ENCODE measurements at places on chromosomes 6 and 20.

DNA sequence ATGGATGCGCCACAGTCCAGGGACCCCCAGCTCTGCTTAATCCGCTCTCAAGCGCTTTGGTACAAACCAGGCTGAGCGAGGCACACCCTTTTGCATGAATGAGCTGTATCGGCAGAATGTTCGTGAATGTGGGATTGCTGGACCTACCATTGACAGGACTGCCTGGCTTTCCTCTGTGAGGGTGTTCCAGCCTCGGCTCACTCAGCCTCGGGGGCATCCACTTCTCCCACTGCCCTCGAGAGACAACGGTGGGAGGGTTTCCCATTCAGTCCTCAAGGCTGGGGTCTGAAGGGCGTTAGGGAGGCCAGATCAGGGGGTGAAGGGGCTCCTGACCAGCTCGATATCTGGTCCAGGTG lies 17.4 kb downstream of the MDFI start:
- no peak for DNase-seq

DNA sequence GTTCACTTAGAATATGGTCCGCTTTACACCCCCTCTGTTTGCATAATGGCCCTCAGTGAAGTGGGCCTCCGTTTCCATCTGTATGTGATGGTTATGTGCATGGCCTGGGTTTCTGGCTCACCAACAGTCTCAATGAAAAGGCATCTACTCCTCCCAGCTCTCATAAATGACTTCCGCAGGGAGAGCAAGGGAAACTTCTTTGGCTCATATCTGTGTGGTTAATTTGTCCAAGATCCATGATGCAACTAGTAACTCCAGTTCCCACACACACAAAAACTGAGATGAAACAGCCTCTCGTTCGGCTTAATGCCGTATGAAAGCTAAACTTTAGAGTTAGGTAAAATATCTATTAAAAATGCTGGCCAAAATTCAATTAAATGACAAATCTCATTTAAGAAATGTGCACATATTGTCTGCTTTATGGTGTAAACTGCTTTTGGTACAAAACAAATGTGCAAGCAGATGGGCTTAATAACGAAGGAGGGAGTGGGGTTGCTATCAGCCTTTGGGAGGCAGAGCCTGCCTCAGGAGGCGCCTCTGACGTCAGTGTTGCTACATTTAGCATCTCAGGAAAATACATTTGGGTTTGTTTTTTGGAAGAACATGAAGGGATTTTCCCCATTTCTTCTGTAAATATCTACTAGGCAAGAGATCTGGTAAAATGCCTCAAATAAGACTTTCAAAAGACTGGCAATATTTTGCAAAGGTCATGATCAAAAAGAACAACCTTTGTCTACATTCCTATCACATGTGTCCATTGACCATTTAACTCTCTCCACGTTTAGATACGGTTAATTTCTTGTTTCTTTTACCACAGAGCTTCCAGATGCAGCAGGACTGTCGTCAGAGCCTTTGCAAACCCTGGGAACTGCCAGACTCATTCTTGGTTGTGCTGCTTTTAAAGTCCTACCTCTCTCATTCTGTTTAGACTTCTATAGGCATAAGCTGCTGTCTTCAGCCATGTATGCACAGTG lies 96.8 kb downstream of the ARMC2 start:
- DNase-seq, result no peak

DNA sequence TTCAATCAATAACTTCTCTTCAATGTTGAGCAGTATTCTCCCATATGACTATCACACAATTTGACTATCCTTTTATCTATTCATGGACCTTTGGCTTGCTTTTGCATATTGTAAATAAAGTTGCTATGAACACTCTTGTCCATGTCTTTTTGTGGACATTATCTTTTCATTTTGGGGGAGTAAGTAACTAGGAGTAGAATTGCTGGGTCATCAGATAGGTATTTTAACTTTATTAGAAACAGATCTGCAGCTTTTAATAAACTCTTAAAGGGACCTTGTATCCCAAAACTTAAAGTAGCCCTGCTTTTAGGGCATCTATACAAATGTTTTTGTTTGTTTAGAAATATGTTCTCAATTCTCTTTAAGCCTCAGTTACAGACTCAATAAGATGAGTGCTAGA lies 614.2 kb upstream of the CITED2 start:
- DNase-seq, result no peak

GRCh38 chr6:10880366-10880765 lies 1.5 kb downstream of the GCM2 start:
- no peak for DNase-seq

GRCh38 chr20:12928358-12928754 lies 80.4 kb upstream of the SPTLC3 start:
- DNase-seq, result no peak

- no peak for DNase-seq
These were observed 5.0 kb downstream of the HLA-A start for GRCh38 chr6:29947077-29947980.

- no peak for DNase-seq
These were observed 98.8 kb upstream of the NRN1 start for GRCh38 chr6:6105472-6106036.

- peak; percentile 53 for DNase-seq
These were observed at the start of gene UBE3D for GRCh38 chr6:83065511-83066192. UBE3D (minus strand) TSS chr6:83065841; CDS start chr6:83065718, 123 bp downstream.

DNA sequence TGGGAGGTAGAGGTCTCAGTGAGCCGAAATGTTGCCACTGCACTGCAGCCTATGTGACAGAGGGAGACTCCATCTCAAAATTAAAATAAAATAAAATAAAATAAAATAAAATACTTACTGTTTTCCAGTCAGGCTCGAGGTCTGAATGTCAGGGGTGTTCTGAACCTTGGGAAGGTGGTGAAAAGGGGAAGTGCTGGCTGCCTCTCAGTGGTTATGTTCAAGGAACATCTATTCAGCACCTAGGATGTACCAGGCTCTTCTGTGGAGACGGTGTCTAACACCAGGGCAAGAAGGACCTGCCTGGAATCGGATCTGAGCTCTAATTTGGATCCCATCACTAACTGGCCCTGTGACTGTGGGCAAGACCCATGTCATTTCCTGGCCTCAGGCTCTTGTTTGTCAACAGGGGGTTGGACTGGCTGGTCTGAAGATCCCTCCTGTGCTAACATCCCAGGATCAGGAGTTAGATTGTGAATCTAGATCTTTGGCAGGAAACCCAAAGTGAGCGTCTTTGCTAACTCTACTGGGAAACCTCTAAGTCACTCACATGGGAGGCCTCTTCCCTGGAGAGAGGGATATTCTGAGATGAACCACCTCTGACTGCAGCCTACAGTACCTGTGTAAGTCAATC lies 63.4 kb upstream of the SIRPG start:
- no peak for DNase-seq

DNA sequence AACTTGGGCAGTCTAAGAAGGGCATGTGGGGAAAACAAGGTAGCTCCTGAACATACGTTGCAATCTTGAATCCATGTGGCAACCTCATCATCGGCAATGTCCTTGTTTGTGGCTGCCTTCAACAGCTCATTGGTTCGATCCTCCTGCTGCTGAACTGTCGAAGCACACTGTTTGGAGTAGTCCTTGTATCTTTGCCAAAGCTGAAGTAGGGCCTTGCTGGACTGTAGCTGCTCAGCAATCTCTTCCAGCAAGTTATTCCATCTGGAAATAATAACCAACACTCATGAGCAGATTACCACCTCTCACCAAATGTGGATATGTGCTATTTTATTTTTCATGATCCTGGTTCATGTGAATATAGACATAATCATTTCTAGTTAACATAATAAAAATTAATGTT lies 413.3 kb downstream of the ESR1 start:
- no peak for DNase-seq

DNA sequence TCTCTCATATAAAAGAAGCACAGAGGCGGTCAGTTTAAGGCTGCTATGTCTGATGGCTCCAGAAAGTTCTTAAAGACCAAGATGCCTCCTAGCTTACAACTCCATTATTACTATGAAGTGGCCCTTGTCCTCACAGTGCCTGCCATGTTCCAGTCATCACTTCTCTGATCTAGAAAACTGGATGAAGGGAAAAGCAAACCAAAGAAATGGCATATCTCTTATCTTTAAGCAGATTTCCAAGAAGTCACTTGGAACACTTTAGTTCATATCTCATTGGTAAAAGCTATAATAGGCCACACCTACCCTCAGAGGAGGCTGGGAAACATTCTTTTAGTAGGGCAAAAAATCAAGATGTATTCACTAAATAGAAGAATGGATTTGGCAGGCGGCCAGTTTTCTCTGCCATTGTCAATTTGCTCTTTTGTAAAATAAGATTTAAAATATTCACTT lies 289.6 kb downstream of the TBC1D7 start:
- DNase-seq, result no peak

DNA sequence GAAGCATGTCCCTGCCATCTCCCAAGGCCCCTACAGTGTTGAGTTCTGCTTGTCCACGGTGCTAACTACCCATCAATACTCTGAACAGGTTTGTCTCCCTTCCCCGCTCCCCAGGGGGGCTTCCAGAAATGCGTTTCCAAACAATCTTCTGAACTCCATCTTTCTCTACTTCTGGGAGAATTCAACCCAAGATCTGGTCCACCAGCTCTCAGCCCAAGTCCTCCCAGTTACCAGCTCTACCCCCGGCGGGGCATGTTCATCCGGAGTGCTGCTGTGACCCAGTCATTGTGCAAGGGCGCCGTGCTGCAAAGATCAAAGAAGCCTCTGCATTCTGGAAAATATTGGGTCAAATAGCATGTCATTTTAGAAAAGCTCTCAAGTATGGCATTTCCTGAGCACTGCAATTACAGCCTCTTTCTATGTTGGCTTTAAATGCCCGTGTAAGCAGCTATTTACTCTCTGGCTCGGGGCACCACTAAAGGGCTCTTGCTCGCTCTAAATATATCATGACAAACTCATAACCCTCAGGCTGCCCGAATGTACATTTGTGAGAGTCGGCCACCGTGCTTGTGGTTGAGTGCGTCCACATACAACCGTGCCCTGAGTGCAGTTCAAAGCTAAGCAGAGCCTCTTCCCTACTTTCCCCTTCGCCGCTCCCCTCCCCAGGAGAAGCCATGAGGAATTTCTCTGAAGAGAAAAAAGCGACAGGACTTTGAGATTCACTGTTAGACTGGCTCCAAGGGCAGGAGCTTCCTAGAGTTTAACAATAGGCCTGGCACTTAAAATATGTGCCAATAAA lies 71.6 kb downstream of the BANF2 start:
- no peak for DNase-seq

DNA sequence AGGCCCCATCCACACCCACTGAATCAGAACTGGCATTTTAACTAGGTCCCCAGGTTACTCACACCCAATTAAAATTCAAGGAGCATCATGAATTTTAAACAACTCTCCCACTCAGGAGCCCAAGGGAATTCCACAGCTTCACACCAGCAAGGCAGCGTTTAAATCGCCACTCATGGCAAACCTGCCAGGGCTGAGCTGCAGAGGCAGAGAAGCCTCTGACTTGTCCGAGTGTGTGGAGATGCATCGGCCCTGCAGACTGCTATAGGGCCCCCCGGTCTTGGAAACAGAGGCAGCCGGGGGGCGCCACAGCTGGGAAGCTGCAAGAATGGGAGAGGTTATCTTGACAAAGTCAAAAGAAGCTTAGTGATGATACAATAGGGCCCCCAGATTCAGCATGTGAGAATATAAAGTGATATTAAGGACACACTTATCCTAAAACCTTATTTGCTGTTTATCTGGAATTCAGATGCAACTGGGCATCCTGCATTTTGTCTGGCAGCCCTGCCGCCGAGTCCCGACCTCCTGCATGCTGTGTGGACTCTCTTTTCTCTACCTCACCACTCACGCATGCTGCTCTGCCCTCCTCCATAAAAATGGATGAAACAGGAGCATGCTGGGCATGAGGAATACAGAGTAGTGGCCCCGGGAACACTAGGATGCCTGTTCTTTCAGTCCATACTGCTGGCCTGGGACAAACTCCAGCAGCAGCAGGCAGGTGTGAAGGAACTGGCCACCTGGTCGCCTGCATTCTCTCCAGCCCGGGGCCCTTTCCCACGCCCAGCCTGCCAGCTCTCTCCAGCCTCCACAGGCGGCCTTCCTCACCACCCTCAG lies 126.1 kb downstream of the PXDC1 start:
- no peak for DNase-seq

GRCh38 chr6:143408787-143409162 lies 41.7 kb downstream of the ADAT2 start:
- no peak for DNase-seq

GRCh38 chr6:25586927-25587326 lies 65.1 kb upstream of the SCGN start:
- no peak for DNase-seq

DNA sequence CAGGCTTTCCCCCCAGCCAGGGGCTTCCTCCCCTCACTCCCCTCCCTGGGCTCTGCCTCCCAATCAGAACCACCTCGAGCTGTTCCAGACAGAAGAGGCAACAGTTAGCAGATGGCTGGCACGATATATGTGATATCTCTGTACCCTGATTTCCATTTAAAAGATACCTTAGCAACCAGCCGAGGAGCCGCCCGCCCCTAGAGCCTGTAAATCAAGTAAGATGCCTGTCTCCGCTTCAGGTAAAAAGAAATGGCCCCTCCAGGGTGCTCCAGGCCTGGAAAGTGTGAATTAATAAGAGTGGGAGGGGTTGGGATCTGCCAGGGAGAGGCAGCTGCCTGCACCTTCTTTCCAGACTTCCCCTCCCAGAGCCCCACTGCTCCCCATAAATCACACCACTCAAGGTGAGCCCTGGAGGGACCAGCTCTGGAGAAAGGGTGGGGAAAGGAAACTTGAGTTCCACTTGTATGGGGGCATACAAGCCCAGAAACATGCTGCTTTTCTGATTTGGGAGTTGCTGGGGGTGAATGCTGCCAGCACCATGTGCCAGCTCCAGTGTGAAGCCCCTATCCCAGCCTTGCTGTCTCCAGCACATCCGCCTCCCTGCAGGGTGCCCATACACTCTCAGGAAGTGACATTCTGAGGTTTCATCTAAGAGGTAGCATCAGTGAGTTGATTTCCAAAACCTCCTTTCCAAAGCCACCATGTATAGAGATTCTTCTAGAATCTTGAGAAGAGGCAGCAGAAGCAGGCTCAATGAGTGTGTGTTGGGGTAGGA lies 148.0 kb downstream of the LRFN2 start:
- no peak for DNase-seq

GRCh38 chr6:83974409-83975050 lies 59.0 kb upstream of the MRAP2 start:
- no peak for DNase-seq

DNA sequence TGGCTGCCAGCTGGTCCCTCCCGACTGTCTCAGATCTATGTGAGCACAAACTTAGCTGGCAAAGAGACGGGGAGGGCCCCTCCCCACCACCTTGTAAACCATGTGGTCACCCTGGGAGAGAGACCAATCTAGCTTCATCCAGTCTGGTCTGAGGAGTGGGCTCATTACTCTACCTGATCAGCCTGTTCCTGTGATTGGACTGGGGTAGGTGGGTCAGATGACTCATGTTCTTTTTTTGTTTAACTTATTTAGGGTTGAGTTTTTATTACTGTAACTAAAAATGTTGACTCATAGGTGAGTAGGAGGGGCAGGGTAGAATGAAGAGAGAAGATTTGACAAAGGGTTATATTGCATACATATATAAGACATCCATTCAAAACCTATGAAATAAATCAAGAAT lies 4.7 kb downstream of the GSTA4 start:
- no peak for DNase-seq

- no peak for DNase-seq
These were observed 121.5 kb downstream of the DNAH8 start for GRCh38 chr6:38836585-38836984.

- no peak for DNase-seq
These were observed 36.5 kb downstream of the CDH26 start for GRCh38 chr20:59994697-59995122.

Measured in esophagus squamous epithelium (tissue), 5 donors.